ENCODE measurements at places on chromosomes 6 and 20.

DNA sequence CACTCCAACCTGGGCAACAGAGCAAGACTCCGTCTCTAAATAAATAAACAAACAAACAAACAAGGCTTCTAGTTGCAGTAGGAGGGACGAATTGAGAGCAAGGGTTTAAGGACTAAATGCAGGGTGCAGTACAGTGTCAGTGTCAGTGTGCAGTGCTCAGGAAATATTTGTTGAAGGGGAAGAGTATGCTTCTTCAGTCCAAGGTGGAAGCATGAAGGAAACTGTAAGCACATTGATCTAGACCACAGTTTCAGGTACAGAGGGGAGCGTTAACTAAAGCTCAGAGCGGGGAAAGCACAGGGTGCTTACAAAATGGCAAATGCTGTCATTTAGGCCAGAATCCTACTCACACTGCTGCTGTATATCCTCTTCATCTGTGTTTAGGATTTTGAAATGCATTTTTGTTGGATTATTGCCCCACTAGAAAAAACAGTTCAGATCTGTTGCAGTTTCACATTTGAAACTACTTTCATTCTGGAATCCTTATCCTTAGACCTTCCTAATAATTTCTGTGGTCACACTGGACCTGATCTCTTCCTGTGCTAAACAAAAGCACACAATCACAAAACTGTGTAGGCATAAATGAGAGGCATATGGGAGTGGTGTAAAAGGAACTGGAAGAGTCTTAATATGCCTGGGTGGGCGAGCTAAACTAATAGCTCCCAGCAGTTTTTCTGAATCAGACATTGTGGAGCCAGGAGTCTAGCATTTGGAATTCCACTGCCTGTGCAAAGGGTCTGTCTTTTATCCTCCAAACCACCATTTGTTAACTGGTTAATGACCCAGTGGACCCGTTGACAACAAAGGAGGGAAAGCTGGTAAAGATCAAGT lies 41.4 kb downstream of the CBFA2T2 start:
- DNase-seq: no peak

DNA sequence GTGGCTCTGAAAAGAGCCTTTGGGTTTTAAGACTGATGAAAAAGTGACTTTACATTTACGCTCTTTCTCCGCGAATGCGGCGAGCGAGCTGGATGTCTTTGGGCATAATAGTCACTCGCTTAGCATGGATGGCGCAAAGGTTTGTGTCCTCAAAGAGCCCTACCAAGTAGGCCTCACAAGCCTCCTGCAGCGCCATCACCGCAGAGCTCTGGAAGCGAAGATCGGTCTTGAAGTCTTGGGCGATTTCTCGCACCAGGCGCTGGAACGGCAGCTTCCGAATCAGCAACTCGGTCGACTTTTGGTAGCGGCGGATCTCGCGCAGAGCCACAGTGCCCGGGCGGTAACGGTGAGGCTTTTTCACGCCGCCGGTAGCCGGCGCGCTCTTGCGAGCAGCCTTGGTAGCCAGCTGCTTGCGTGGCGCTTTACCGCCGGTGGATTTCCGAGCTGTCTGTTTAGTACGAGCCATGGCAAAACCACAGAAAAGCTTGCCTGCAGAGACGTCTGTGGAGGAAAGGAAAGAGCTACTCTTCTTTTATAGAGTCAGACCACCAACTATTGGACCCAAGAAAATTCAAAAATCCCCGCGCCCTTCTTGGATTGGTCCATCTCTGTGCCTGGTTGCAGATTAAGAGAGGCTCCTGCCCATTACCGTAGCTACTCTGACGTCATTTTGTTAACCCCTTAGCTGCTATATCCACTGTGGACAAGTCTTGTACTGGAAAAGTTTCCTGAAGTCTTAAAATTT lies 55.5 kb upstream of the HFE start:
- DNase-seq: peak; percentile 50

GRCh38 chr6:145891565-145891964 lies 72.6 kb downstream of the SHPRH start:
- DNase-seq: no peak

DNA sequence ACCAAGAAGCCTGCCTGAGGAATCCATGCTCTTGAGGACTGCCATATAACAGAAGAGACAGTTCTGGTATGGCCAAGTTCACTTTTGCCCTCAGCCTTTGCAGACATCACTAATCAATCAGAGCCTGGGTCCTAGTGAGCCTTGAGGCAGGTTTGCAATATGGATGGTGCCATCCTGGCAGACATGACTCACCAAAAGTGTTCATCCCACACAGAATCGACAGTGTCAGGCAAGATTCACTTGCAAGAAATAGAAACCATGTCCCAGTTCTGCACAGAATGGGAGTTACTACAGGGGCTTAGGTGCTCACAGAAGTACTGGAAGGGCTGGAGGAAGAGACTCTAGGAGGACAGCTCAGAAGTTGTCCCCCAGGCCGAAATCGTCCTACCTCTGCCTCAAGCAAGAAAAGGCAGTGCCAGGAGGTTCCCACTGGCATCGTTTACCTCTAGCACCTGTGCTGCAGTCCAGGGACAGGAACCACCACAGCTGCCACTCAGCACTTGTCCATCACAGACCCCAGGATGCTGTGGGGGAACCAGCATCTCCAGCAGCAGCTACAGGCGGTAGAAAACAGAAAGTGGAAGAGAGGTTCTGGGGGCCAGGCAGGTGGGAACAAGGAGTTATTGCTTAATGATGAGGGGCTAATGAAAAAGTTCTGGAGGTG lies 42.6 kb upstream of the PHACTR3 start:
- DNase-seq: no peak

DNA sequence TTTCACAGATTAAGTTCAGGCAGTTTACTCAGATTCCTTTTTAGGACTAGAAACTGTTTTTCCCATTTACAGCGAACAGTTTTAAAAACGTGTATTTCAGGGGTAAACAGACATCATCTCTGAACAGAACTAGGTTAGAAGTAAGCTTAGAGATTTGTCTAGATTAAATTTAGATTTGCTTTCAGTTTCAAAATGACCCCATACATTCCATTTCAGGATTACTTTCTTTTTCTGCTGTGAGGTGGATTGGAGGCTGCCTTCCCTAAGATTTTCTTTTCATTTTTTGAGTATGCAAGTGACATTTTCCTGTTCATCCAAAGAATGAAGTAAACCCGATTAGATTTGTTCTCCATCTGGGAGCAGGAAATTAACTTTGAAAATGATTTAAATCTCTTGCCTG lies 747.2 kb downstream of the KHDRBS2 start:
- DNase-seq: no peak

DNA sequence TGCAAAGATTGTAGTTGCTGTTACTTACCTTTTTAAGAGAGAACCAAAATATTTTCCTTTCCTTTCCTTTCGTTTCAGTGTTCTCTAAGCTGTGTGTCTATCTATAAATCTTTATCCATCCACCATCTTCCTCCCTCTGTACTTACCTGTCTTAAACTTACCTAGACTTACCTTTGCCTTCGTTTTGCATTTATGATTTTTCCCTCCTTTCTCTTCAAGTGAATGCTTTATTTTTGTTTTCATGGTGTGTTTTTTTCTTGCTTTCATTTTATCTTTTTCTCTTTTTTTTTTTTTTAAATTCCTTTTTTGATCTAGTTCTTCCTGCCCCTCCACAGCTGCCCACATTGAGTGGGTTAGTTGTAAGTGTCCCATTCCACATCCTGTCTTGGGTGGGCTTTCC lies 26.2 kb downstream of the ARID1B start:
- no peak for DNase-seq

DNA sequence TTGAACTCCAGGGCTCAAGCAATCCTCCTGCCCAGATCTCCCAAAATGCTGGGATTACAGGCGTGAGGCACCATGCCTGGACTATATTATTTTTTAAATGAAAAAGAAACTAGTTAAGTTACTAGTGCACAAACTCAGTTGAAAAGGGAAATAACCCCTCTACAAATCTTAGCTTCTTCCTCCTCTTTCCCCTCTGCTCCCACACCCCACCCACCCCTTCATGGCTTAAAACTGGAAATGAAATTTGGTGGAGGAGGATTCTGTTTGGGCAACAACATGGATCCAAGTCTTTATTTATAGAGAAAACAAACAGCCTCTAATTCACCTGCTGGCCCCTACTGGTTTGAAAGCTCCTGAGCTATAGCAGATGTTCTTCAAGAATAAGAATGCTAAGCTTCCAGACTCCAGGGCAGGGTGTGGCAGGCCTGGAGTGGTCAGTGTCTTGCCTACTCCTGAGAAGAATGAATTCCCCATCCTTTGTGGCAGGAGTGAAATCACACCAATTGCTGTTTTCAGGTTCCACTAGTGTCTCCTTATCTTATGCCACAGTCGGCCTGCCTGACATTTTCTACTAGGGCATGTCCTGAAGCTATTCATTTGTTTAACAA lies 73.5 kb downstream of the ZFP64 start:
- DNase-seq: no peak

GRCh38 chr20:49892817-49893216 lies 22.5 kb downstream of the SPATA2 start:
- DNase-seq: no peak

DNA sequence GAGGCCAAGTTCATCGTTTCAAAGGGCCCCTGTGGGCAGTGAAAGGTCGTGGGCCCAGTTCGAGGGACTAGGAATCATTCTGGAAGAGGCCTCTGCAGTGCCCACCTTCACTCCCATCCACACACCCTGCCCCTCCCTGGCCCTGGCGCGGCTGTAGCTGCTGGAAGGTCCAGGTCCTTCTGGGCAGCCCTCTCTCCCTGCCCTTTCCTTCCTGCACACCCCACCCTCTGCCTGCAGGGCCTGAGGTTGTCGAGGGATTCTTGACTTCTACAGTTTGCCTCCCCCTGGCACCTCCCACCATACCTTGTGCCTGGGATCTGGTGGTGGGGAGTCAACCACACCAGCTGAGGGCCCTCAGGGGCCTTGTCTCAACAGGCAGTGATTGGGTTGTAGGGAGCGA lies 4.5 kb upstream of the MYT1 start:
- no peak for DNase-seq

DNA sequence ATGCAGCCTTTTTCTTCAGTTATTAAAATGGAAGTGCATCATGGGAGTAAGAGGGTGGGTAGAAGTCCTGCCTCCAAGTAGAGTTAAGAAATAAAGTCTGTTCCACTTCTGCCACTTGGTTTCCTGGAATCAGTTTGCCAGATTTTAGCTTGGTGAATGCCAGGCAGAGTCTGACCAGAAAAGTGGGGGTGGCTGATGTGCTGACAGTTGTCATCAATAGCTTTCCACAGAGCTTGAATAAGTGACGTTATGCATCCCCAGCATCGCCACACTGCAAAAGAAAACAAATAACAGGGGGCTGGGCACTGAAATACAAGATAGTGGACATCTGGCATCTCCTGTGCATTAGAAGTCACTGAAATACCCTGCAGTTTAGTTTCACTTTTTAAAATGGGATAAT lies 30.8 kb upstream of the CEP162 start:
- no peak for DNase-seq

DNA sequence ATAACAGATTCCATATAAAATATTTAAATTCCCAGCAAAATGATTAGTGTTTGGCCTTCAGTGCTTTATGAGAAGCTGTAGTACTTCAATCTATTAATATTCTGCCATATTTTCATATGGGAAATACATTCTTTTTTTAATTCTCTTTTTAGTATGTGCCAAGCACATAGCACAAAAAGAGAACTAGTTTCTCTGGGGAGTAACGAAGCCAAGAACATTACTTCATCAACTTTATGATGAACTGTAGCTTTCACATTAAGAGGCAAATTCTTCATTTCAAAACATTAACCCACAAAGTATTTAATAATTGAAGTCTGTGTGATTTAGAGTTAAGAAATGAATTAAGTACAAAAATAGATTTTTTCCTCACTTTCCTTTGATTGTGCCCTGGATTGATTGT lies 281.0 kb upstream of the EYS start:
- DNase-seq: no peak
